ENCODE measurements at places on chromosomes 1 and 21.

DNA sequence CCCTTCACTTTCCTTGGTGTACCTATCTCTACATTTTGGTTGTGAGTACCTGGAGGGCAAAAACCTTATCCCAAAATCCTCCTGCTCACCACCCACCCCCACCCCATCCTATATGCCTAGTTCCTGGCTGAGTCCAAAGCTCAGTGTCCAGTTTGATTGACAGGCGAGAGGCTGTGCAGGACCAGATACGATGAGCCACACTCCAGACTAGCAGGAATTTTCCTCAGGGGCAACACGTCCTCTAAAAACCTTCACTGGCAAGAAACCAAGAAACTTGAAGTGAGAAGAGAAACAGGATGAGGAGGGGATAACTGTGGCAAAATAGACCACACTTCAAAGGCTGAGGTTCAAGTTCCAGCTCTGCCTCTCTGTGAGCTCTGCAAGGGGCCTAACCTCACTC lies 1.1 kb upstream of the SLAMF8 start:
- DNase-seq, result no peak

- no peak for DNase-seq
Measured at GRCh38 chr1:66480162-66480561, 53.8 kb upstream of the SGIP1 start.

- DNase-seq, result no peak
Measured at GRCh38 chr1:94988356-94988755, 61.4 kb upstream of the CNN3 start.

GRCh38 chr1:19035377-19036040 lies 79.0 kb upstream of the IFFO2 start:
- DNase-seq, result no peak

- DNase-seq, result no peak
Measured at GRCh38 chr1:9763914-9764313, 59.9 kb downstream of the CLSTN1 start.
